ENCODE measurements at places on chromosomes 12 and 14.

DNA sequence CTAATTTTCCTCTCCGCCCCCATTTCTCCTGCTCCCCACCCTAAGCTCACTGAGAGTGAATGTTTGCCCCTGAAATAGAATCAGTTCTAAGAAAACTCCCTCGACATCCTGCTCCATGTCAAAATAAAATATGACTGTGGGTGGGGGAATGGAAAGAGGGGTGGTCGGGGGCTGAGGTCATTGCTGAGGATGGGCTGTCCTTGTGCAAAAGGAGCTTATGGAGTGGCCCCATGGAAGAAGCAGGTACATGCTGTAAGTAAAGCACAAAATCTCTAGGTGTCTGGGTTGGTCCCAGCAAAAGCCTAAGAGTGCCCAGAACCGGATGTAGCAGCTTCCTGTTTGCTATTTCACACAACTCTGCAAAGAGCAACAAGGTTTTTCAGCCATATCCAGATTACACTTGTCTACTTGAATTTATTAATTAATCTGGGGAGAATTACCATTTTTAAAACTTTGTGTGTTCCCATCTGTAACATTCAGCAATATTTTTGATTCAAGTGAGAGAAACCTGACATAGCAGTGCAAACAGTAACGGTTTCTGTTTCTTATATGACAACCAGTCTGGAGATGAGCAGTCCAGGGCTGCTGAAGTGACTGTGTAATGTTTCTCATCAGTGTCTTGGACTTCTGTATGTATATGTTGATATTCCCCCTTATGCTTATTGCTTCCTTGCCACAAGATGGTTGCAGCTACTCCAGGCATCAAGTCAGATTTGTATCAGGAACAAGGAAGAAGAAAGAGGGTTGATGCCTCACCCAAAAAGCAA, 40.4 kb upstream of the GZMB start:
- no peak for DNase-seq

DNA sequence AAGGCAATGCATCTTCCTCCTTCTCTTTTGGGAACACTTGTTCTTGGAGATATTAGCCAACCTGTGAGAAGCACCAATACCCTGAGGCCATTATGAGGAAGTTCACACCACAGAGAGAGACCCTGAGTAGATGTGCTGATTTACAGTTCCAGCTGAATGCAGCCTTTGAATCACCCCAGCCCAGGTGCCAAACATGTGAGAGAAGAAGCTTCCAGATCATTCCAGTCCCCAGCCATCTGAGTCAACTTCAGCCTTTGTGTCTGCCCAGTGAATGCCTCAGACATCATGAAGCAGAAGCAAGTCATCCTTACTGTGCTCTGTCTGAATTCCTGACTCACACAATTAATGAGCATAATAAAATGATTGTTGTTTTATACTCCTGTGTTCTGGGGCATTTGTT, 25.1 kb downstream of the C12orf42 start:
- DNase-seq: no peak

DNA sequence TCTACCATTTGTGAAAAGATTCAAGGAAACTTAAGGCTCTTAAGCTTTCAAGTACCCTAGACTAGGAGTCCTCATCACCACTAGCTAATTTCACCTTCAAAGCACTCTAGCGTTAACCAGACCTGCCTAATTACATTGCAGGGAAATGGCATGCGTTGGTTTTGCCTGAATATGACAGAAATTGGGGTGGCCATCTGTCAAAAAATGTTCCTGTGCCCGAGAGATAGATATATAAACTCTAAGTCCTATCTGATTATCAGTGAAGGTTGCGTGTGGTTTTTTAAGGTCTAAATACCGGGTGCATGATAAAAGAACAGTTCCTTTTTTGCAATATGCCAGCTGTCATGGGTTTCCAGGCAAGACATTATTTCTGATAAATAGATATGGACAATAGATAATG, 48.3 kb downstream of the SPRING1 start:
- no peak for DNase-seq

GRCh38 chr14:68664225-68664681, 128.6 kb downstream of the ZFP36L1 start:
- DNase-seq: no peak

DNA sequence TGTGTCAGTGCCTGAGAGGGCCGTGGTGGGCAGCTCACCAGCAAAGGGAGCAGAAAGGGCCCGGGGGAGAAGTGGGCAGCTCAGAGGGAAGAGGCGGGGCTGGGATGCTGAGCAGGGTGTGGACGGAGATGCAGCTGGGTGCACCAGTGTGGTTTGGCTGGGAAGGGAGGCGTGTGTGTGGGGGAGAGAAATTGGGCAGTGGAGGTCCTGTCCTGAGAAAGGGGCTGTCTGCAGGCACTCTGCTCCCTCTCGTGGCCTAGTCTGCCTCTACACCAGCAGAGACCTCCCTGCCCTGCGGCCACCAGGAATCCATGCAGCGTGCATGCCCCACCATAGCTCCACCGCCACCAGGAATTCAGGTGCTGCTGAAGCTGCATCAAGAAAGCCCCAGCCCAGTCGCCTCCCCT, 6.4 kb downstream of the TMEM121 start:
- no peak for DNase-seq

DNA sequence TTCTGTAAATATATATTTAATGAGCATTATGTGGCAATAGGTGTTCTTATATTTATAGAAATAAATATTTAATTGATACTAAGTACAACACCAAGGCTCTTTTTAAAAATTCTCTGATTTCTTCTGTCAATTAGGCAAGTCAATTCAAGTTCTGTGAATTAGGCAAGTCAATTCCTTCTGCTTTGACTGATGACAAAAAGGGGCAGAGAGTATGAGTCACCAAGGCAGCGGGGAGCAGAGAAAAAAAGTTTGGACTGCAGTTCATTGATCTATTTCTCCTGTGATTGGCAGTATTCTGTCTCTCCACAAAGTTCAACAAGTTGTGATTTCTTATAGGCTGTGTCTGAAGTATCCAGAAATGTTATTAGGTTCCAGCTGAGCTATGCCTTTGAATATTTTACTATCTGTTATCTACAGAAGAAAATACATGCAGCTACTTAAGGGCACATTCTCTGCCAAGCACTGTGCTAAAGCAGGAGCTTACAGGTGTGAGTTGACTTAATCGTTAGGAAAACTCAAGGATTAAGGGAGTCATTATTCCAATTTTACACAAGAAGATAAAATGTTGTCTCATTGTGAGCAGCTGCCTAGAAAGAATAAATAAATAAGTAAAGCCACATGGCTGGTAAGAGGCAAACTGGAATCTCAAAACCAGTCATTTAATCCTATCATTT, 206.4 kb upstream of the ALG10B start:
- no peak for DNase-seq

GRCh38 chr12:111174251-111174960, 194.5 kb downstream of the PHETA1 start:
- DNase-seq: no peak

DNA sequence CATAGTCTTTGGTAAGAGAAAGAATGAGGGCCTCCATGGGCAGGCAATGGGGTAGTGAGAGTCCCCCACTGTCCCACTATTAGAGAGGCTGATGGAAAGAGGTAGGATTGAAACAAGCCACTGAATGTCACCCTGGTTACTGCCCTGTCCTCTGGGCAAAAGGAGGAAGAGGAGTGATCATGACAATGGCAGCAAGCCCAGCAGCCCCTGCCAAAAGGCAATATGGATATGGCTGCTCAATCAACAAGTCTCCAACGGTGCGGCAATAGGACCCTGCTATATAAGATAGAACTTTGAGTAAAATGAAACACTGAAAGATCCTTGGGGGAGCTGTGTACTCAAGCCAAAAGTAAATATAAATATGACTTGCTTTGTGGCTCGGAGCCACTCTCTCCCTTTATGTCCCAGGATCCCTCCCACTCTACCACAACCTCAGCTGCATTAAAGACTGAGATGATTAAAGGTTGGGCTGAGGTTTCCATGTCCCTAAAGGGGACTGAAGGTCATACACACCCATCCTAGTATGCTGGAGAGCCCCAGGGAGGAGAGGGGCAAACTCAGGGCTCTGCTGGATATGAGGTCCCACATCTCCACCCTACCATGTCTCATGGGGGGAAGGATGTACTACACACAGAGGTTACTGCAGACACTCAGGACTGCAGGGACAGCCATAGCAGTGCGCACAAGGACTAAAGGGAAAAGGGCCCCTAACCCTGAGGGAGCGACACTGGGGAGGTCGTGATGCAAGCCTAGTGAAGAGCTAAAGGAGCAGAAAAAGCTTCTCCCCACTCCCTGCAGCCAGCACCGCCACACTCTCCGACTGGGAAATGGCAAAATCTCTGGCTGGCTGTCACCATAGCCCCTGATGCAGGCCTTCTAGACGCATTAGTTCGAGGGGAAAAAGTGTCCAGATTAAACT, 5.9 kb downstream of the POMT2 start:
- no peak for DNase-seq

DNA sequence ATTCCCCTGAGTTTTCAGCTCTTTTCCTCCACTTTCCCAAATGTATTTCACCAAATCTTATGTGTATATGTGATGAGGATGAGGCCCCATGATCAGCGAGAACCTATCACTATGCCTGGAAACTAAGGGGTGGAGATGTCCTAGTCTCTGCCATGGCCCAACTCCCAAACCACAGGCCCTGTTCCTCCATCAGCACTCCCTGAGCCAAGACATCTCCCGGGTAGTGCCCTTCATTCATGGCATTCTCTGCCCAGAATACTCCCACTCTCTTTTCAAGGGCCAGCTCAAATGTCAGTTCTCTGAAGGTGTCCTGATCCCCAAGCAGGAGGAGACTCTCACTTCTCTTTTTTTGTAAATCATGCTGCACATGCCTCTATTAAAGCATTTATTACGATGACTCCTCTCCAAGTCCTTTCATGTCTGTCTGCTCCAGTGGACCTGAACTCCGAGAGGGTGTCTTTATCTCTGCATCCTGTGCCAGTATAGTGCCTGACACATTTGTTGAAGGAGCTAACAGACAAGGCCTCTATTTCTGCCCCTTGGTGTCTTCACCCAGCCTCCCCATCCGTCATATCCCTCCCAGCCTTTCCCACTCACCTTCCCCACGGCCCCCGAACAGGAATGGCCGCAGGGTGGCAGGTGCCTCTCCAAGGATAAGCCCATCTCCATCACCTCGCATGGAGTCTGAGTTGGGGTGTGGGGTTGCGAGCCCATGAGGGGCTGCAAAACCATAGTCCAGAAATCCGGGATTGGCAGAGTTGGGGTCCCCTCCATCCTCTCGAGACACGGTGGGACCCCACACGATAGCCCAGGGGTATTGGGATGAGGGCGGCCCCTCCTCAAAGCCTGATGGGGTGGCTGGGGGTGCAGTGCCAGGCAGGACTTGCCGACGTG, 3.7 kb downstream of the PIANP start:
- no peak for DNase-seq

DNA sequence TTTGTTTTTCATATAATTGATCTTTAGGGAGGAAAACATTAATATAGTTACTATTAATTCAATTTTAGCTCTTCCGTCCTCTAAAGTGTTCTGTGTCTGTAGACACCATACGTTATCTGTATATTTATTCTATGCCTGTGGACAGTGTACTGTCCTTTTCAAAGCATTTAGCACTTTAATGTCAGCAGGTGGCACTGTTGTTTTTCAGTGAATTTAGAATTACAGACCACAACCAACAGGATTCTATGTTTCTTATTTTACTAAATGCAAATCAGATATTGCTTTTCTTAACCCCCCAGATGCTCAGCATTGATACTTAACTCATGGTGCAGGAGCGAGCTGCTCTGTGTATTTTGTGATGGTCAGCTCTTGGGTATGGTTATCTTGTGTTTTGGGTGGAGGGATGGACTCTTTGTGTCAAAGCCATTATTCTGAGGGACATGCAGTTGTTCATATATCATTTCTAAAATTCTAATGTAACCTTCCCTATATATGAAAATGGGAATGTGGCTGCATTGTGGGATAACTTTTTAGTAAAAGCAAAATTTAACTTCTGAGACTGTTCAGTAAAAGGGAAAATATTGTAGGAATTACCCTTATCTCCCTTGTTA, 65.2 kb downstream of the PAPOLA start:
- no peak for DNase-seq

DNA sequence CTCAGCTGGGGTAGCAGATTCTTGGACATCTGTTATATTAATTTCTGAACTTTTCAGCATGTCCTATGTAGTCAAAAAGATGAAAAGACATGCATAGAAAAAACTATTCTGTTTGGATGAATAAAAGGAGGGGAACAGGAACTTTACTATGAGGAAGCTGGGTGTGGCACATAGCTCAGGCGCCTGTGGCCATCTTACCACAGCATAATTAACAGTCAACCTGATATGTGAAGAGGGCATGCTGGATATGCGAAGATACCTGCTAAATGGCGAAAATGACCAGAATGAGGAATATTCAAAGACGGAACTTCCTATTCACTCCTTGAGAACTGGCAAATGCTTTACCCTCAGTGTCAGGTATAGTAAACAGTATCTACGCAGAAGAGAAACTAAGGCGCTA, 18.4 kb downstream of the SETD3 start:
- no peak for DNase-seq

All from stimulated activated CD4-positive, alpha-beta T cell treated with anti-CD3 and anti-CD28 coated beads, Interleukin-15, amount 100 ng/mL, for 1 hour (primary cell).